CD8-positive, alpha-beta T cell (primary cell): ENCODE measurements at places on chromosomes 11 and 22.

DNA sequence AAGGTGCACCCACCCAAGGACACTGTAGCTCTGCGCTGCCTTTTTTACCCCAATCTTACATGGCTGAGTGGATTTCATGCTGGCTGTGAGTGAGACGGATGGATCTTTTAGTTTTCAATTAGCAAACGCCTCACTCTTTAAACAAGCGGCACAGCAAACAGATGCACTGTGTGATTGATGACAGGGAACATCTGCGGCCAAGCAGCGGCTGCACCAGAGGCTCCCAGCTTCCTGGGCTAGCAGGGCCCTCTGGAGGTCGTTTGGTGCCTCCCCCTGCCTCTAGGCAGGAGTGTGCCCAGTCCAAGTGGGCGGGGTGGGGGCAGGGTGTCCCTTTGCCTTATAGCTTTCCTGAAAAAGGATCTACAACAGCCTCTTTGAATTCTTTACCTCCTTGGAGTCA lies 2.1 kb upstream of the DRD2 start:
- no peak for DNase-seq

DNA sequence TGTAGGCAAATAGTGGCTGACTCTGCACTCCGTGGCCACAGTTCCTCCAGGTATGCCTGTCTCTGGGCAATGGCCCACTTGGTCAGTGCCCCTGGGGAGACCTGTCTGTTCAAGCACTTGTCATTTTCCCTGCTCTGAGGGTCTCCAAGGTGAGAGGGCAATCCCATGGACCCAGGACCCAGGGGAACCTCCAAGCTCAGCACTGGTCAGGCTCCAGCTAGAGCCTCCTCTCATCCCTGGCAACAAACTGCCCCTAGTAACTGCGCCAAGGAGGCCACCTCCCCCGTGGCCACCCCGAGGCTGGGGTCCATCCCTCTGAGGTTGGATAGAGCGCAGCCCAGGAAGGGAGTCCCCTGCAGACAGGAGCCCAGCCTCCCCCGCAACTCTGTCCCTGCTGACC lies 713 bp upstream of the ANKK1 start:
- no peak for DNase-seq

- DNase-seq: peak; percentile 52
Measured at GRCh38 chr11:75384438-75385080, 14.8 kb upstream of the RPS3 start.

DNA sequence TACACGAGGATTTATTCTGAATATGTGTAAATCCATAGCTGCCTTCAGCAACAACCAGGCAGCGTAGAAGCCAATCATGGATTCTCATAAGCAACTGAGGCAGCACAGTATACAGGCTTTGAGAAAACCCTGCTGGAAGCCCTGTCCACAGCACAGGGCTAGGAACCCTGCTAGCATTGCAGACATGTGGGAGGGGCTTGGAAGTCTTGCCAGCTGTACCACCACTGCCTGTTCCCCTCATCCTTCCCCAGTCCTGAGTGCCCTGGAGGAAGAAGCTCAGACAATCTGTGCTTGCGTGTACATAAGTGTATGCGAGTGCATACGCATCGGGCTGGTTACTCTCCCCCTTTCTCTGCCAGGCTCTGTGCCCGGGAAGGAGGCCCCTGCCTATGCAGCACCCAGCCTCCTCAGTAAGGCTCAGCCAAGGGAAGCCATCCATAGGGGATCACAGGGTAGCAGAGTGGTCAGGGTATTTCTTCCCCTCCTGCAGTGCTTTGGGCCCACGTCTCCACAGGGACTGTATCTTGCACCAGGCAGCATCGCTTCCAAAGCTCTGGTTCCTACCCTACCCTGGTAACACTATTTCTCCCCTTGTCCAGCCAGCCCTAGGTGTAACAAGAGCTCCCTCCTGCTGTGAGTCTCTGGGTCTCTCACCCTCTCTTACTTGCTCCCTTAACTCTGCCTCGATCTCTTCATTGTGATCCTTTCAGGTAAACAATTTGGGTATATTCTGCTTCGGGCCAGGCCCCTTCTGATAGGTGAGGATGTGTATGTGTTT lies 90.5 kb downstream of the GALNT18 start:
- DNase-seq: no peak

GRCh38 chr11:940496-941135 lies 14.9 kb downstream of the AP2A2 start:
- no peak for DNase-seq

DNA sequence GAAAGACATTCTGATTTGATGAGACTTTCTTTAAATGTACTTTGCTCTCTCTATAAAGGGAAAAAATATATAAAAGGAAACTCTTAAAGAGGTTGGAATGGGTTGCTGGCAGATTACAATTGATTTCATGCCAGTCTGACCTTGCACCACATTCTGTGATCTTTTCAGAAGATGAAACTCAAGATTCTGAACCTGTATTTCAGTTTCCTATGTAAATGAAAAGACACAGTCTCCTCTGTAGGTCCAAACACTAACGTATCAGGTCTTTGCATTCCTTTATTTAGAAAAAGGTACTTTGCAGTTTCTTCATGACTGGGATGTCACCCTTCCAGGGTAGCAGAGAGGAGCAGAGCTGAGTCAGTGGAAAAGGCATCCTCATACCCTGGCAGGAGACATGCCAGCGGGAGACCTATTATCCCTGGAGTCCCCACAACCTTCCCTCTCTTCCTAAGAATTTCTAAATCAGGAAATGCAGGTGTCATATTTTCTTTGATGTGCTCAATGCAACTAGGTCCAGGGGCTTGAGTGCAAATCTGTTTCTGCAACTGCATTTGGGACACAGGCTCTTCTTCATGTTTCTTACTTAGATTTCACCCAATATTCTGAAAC lies 282.6 kb downstream of the CADM1 start:
- no peak for DNase-seq

- no peak for DNase-seq
Measured at GRCh38 chr11:71139516-71140205, 112.7 kb downstream of the SHANK2 start.

DNA sequence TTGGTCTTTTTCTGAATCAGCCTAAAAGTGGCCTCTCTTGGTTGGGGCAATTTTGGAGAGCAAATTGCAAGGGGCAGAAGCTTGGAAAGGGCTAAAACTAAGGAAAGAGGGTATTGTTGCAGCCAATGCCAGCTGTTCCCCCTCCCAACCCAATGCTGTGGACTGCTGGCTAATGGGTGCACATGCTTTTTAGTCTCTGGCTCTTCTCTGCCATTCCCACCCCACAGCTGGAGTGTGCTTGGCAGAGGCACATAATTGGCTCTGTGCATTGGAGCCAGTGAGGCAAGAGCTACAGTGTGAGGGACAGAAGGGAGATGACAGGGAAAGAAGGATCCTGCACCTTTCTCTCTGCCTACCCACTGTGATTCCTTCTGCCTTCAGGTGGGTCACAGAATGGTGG lies 140.0 kb downstream of the NECTIN1 start:
- no peak for DNase-seq

DNA sequence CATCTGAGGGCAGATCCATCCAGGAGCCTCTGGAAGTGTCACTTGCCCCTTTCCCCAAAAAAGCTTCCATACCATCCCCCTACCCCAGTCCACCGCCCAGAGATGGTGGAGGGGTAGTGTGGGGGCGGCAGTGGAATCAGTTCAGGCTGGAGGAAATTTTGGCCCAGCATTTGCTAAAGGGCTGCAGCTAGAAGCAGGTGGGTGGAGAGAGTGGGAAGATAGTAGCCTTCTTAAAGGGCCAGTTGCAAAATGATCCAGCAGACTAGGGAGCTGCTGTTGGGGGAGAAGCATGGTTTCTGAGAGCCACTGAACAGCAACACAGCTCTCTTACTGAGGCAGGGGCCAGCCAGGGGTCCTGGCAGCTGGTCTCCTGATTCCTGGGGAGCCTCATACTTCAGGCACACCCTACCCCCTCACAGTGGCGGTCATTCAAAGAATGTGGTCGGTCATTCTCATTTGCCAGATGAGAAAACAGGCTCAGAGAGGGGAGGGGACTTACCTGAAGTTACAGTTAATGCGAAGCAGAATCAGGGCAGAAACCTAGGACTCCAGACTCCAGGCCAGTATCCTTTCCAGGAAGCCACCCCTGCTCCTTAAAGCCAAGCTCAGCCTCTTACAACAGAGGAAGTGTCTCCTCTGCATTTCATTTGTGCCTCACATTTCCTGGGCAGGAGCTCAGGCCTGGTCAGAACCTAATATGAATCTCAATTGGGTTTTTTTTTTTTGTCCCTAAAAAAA lies 5.4 kb downstream of the SEC14L2 start:
- no peak for DNase-seq

GRCh38 chr11:21289686-21290085 lies 620.3 kb downstream of the NELL1 start:
- no peak for DNase-seq

- no peak for DNase-seq
Measured at GRCh38 chr11:128745311-128746136, 51.7 kb downstream of the FLI1 start.

GRCh38 chr11:17132654-17133053 lies 55.2 kb upstream of the RPS13 start:
- DNase-seq: no peak
